ENCODE measurements at places on chromosomes 1 and 21.

DNA sequence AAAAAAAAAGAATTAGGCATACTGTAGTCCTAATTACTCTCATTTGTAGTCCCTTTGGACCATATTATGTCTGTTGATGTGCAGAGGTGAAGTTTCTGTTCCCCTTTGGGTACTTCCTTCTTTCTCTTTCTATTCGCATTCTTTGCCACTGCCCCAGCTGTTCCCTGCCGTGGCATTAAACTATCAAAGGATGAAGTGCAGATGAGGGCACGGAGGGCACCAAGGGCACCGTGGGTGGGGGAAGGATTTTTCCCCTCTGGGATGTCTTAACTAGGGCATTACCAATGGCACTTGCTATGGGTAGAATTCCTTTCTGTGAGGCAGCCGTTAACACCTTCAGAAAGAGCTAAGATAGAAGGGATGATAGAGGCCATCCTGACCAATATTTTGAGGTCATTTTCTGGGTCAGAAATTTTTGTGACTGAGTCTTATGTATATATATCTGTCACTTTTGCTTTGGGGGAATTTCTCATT is 4.9 kb upstream of the MAPKAPK2 start:
- no peak for DNase-seq

- no peak for DNase-seq
Measured at GRCh38 chr1:205512059-205513045, 7.9 kb downstream of the CDK18 start.

GRCh38 chr1:150224983-150225382 is 10.9 kb downstream of the ANP32E start:
- DNase-seq: no peak

- DNase-seq: no peak
Measured at GRCh38 chr1:235494531-235494930, 9.7 kb downstream of the B3GALNT2 start.

DNA sequence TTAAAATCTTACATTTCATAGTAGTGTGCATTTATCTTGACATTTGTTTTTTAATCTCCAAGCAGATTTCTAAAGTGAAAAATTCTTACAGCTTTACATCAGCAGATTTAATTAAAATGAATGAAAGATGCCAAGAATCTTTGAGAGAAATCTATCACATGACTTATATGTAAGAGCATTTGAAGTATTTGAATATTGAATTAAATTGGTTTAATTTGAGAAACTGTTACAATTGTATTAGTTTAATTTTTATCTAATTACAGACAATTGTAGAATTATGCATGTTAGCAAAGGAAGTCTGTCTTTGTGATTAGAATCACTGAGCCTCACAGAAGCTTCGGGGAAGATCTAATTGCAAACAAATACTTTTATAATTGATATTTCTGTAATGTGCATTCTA is 52.2 kb downstream of the ASB17 start:
- DNase-seq: no peak

- DNase-seq: peak; percentile 48
Measured at GRCh38 chr1:243421784-243422183, 165.9 kb downstream of the SDCCAG8 start.

GRCh38 chr1:233289676-233290075 is 5.8 kb downstream of the PCNX2 start:
- DNase-seq: no peak

DNA sequence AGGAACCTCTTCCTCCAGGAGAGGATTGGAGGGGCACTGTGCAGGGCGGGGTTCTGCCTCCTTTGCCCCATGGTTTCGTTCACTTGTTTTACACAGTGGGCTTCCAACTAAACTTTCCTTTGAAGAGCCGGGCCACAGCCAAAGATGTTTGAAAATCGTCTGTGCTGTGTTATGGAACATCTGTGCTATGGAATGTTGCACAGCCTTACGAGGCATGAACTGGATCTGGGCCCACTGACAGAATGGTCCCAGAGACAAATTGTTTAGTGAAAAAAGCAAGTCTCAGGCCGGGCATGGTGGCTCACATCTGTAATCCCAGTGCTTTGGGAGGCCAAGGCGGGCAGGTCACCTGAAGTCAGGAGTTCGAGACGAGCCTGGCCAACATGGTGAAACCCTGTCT is 12.6 kb upstream of the MEF2D start:
- DNase-seq: no peak

DNA sequence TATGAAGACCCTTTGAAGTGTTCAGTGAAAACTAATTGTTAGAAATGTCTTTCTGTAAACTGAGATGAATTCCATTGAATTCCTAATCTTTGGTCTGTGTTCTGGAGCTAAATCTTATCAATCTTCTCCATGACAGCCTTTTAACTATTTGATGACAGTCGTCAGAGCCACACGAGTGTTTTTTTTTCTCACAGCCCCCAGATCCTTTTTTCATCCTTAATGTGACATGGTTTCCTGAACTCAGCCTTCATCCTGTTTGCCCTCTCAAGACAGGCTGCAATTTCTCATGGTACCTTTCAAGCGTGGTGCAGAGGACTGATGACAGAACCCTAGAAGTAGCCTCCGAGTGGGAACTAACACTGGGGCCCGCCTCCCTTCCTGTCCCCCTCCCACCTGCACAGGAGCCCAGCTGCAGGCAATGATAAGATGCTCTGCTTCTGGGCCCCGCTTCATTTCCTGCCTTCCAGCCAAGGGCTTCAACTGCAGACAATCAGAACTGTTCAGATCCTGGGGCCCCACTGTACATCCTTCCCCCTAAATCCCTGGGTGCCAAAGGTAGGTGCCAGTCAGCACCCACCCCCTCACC is 114.6 kb upstream of the VAV3 start:
- peak; percentile 48 for DNase-seq

DNA sequence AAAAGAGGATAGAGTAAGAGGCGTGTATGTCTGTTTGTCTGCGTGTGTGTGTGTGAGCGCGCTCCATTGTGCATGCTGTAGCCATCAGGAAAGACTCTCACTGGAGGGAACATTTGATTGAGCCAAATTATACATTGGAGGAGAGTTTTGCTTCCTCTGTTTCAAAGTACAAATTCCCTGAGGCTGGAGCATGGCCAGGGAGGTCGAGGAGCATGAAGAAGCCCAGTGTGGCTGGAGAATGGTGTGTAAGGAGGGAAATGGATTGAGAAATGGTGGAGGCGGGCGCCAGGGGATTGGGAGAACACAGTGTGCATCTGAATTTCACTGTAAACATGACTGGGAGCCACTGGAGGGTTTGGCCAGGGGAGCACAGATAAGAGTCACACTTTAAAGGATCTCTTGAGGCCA is 22.1 kb upstream of the EFNA1 start:
- DNase-seq: no peak

DNA sequence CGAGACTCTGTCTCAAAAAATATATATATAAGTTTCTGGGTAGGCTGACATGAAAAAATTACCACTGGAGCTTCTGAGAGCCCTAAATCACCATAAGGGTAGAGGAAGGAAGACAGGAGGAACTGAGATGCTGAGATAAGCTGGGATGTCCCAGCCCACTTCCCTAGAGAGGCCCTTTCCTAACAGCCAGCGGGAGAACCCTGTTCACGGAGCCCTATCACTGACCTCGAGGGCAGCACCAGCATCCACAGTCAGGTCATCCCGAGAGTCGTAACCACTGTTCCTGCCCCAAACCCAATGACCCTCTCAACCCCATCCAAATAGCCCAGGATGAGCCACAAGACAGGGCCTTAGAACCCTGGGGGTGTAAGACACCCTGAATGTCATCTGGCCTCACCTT is 77.5 kb downstream of the CD34 start:
- no peak for DNase-seq

- peak; percentile 14 for DNase-seq
Measured at GRCh38 chr1:213669964-213670691, 317.6 kb upstream of the PROX1 start.

DNA sequence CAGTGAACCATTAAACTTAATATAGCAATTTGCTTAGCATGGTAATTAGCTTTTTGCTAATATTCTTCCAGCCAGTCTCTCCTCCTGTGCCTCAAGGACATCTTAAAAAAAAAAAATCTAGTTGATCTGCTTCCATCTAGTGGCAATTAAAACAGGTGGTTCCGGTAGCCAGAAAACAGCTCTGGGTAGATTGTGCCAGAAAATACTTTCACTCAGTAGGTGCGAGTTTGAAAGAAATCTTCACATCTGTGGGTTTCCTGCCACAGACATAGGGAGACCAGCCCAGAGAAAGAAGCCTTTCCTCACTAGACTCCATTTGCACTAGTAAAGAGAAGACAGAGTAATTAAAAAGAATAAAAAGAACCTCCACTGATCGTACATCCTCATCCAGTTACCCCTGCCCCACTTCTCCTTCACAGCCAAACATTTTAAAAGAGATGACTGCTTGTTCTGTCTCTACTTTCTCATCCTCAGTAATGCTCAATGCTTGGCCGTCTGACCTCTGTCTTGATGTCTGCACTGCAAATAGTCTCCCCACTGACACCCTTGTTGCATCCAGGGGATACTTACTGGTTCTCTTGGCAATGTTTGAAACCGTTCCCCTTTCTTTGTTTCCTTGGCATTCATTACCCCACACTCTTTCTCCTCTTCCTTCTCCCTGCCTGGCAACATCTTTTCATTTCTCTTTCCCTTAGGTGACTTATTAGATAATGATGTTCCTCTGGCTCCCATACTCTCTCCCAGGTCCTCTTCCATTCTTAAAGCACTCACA is 16.9 kb downstream of the SELL start:
- peak; percentile 77 for DNase-seq

GRCh38 chr1:16165073-16165364 is 9.2 kb upstream of the EPHA2 start:
- no peak for DNase-seq

DNA sequence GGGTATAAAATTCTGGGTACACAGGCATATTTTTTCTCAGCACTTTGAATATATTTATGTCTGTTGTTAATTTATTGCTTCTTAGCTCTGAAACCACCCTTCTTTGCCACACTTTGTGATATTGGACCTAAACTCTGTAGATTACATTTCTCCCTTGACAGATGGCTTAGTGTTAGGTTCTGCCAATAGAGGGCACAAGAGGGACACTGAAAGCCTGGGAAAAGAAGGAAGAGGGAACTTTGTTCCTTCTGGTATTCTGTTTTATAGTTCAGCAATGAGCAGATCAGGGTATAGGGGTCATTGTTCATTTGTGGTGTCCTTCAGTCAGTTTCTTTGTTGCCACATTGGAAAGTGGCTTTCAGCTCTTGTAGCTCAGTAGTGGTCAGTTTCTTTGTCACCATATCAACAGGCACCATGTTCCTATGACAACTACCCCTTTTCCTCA is 423.5 kb upstream of the PROX1 start:
- DNase-seq: no peak

DNA sequence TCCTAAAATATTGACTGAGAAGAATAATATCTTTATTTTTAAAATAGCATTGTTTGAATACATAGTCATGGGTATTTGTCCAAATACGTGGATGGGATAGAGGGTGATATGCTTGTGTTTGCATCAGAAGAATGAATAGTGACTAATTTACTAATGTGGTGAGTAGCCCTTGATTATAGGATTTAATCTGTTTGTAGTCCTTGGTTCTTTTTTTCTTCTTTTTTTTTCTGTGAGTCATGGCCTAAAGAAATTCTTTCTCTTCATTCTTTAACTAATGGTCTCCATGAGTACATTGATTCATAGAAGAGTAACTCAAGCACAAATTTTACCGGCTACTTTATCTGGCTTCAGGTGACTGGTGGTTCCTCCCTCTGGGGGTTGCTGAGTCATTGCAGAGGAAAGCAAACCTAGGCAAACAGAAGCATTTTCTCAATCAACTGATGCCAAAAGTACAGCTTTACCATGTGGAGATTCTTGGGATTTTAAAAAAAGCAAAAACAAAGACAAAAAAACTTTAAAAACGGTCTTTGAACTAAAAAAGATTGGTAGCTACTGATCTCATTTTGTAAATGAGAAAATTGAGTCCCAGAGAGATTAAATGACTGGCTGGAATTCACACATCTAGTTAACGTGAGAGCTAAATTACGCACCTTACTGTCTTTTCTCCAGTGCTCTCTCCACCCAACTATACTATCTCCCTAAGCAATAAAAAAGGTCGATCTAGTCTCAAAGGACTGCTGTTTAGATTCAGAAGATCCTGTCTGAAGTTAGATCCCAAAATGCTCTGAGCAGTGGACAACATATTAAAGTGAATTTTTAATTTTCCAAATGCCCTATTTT is 40.5 kb downstream of the AK5 start:
- DNase-seq: no peak

- DNase-seq: no peak
Measured at GRCh38 chr1:213245260-213245910, 194.3 kb downstream of the RPS6KC1 start.

DNA sequence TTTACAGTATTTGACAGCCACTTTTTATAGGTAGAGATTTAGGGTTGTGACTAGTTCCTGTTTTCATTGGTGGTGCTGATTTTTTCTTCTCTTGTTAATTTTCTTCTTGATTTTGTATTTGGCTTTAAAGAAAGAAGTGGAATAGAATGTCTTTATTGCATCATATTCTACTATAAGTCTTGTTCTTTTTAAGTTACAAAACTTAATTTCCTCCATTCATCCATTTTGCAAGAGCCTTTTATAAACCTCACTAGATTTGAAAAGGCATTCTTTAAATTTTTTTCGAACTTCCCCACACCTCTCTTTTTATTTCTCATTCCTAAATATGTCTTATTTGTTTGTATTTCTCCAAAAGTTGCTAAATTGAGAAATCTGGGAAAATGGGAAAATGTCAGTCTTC is 1368.6 kb upstream of the ADGRL4 start:
- no peak for DNase-seq

DNA sequence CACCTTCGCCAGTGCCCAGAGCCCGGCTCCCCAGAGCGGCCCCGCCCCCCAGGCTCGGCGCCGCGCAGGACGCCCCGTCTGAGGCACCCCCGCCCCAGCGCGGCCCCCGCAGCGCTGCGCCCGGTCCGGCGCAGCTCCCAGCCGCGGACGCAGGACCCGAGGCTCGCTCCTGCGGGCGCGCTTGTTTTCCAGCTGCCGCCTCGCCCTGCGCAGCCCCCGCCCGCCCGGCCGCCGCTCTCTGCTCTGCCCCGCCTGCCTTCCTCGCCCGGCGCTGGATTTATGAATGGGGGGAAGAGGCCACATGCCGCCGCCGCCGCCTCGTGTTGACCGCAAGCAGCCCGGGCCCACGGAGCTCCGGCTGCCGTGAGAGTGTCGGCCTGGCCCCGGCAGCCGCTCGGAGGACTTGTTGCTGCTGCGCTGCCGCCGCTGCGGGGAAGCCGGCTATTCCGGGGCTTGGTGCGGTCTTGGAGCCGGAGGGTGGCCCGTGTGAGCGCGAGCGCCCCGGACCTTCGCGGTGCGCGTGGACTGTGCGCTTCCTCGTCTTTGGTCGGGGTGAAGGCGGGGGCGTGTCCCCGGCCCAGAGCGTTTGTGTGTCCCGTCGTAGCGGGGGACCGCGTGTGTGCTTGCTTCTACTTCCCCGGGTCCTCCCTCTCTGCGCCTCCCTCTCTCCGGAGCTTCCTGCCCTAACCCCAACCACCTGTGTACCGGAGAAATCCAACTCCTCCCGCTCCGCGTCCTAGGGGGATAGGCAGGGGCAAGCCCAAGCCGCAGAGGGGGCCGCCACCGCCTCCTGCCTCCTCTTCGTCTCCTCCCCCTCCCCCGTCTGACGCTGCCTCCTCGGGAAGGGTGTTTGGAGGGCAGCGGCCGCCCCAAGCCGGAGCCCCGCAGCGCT is 736 bp downstream of the KCNC4 start:
- peak; percentile 51 for DNase-seq

- no peak for DNase-seq
Measured at GRCh38 chr1:109762821-109763645, 690 bp downstream of the EPS8L3 start.

GRCh38 chr1:216617081-216617875 is 106.0 kb downstream of the ESRRG start:
- no peak for DNase-seq

- peak; percentile 56 for DNase-seq
Measured at GRCh38 chr1:24321697-24322469, 2.7 kb downstream of the GRHL3 start.

- no peak for DNase-seq
Measured at GRCh38 chr1:204059970-204060369, 12.9 kb upstream of the SOX13 start.

- no peak for DNase-seq
Measured at GRCh38 chr1:2882966-2883696, 81.6 kb upstream of the TTC34 start.
